ENCODE measurements at places on chromosomes 5 and 9.

GRCh38 chr9:109314011-109314531, 6.8 kb downstream of the EPB41L4B start:
- DNase-seq, result no peak

DNA sequence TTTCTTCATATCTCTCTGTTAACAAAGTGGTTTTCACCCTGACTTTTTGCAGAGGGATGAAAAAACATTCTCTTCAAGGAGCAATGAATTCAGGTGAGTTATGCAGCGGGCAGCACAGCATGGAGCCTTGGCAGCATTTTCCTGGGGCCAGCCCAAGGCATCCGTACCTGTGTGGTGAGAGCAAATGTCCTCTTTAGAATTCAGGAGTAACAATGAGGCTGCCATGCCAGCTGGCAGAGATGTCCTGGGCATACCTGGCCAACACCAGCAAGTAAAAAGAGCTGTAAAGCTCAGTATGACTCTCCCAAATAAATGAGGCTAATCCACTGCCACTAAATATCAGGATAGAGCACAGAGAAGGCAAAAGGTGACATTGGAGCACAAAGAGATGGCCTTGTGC, 277.6 kb upstream of the TRPC7 start:
- DNase-seq, result no peak

- DNase-seq, result no peak
Measured at GRCh38 chr5:97133101-97133500, 9.3 kb downstream of the LIX1 start.

GRCh38 chr9:122383992-122384461, 13.2 kb downstream of the PTGS1 start:
- no peak for DNase-seq

DNA sequence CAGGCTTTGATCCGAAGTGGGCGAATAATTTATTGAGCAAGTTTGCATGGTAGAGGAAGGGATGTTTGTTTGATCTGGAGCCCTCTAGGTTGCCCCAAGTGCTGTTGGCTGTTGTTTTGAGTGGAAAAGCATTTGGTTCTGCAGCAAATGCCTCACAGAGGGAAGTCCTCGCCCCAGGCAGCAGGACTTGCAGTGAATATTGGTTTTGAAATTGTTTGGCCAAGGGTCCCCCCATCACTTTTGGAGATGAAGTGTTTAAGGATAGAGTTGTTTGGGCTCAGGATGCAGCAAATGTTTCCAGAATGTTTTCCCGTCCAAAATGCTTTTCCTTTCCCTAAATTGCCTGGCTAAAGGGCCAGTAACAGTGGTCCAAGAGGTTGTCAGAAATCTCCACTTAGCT, 3.1 kb downstream of the JADE2 start:
- DNase-seq, result no peak

DNA sequence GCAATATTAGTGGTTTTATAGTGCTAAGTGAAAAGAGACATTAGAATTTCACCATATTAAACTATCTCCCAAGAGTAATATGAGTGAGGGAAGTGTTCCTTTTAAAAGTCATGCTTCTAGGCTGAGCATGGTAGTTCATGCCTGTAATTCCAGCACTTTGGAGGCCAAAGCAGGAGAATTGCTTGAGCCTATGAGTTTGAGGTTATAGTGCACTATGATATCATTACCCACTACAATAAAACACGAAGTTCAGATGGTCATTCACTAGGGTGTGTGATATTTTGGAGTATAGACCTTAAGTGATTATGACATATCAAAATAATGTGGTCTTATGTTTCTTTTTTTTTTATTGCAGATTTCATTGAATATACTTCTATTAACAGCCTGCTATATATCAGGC, 6.7 kb downstream of the KIF2A start:
- no peak for DNase-seq

DNA sequence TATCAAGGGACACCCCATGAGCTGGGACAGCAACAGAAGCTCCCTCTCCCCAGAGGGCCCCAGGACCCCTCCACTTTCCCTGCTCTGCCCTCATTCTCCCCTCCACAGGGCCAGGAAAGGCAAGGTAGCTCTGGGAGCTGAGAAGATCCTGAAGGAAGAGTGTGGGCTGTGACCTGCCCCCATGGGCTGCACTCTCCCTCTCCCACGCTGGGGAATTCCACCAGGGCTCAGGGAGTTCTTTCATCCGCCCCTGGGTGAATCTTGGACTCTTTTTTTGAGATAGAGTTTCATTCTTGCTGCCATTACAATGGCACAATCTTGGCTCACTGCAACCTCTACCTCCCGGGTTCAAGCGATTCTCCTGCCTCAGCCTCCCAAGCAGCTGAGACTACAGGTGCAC, 73.8 kb downstream of the C9orf50 start:
- DNase-seq, result no peak

DNA sequence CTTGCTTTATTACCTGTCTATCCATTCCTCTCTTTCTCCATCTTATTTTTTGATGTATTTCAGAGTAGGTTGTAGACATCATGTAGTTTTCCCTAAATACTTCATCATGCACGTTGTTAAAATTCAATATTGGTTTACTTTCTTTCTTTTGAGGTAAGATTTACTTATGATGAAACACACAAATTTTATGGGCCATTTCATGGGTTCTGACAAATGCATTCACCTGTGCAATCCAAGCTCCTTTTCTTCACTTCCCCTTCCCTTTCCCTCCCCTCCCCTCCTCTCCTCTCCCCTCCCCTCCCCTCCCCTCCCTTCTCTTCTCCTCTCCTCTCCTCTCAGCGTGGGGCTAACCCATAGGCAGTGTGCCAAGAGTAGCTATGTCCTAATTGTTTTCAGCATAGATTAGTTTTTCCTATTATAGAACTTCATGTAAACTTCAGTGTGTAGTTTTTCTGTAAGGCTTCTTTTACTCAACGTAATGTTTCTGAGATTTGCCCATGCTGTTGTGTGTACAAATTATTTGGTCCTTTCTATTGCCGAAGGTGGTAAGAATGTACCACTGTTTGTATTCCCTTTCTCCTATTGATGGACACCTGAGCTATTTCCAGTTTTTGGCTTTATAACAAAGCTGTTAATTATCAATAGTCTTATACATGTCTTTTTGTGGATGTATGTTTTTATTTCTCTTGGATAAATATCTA, 92.9 kb upstream of the CLINT1 start:
- no peak for DNase-seq

- DNase-seq, result no peak
Measured at GRCh38 chr5:73633060-73633459, 7.1 kb downstream of the ARHGEF28 start.

DNA sequence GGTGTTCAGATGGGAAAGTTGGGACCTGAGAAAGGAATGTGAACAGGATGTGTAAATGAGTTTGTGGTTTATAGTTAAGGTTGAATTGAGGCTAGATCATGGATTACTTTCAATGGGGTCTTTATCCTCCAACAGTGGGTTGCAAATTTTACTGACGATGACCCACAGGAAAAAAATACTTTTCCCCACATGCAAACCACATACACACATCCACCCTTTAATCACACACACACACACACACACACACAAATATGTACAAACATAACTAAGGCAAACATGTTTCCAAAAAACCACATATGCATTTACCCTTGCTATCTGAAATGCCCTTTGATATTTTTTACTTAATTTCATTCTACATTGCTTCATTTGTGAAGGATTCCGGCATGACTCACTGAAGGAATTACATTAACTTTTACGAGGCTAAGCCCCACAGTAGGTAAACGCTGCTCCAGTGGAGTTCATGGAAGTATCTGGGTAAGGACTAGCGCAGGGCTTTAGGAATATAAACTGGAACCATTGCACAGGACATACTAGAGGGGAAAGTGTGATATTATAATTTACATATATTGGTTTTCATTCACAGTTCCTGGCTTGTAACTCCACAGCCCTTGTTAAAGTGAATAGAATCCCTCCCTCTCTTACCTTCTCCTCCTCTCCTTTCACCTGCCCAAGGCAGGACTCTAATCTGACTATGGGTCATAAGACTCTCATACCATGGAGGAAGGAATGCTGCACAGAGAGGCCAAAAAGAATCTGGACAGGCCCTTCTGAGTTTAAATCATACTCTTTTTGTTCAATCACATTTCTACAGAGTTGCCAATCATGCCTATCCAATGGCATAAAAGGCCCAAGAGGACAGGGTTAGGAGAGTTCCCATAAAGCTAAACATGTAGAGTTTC, 8.5 kb upstream of the SPEF2 start:
- no peak for DNase-seq

DNA sequence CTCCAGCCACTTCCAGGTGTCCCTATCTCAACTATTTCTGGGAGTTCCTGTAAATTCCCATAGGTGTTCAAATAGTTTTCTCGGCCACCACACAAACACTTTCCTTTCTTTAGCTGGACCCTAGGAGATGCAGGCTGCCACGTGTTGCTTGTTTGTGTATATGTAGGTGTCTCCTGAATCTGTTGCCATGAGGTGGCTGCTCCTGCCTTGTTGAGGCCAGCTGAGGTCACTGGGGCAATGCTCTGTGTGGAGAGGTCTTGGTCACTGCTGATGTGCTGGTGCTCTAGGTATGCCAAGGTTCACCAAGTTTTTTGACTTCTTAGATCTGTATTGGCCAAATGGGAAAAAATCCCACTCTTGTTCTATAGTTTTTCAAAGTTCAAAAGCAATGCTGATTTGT, 132.5 kb upstream of the CHD1 start:
- DNase-seq, result no peak

DNA sequence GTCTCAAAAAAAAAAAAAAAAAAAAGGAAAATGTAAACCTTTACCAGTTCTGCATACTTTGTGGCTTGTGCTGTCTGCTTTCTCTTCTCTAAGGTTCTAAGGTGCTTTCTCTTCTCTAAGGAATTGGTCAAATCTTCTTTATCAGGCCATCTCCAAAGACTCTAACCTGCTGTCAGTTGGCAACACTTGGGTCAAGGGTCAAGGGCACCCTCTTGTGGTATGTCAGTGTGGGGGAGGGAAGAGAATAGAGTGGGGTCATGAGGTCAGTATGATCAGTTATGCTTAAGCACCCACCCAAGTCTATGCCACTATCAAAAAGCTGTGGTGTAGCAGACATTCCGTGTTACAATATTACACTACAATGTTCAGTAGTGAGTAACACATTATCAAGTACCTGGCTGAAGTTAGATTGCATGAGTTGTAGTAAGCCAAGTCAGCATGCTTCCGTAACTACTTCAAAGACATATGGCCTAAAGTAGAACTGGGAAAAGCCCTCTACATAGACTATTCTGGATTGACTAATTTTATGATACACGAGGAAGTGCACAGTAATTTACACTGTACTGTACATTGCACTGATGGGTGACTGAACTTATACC, 25.0 kb upstream of the CCL28 start:
- DNase-seq, result no peak

GRCh38 chr5:180006141-180006540, 65.4 kb downstream of the RNF130 start:
- no peak for DNase-seq

GRCh38 chr5:134124289-134125038, 10.0 kb downstream of the TCF7 start:
- DNase-seq, result no peak

- no peak for DNase-seq
Measured at GRCh38 chr5:5777013-5777412, 354.5 kb downstream of the ICE1 start.

DNA sequence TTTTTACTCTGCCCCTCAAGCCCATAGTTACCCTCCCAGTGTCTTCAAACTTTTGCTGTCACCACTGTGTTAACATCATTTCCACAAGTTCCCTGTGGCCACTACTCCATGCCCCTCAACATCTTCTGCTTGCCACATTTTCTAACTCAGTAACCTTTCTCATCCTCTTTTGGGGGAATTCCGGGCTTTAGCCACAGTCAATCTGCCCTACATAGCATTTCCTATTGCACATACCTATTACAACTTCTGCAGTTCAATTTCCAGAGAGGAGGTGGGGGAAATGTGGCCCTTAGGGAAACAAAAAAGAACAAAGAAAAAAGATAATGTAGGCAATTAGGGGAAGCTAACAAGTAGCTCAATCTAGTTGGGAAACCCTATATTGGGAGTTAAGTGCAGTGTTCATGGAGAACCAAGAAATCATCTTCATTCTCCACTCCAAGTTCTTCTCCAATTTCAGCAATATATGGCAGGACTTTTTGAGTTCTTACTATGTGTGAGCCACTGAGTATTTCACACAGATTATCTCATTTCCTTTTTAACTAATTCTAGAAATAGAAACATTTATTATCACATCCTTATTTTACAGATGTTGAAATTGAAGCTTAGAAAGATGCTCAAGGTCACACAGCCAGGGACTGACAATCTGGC, 40.2 kb upstream of the LPAR1 start:
- no peak for DNase-seq

DNA sequence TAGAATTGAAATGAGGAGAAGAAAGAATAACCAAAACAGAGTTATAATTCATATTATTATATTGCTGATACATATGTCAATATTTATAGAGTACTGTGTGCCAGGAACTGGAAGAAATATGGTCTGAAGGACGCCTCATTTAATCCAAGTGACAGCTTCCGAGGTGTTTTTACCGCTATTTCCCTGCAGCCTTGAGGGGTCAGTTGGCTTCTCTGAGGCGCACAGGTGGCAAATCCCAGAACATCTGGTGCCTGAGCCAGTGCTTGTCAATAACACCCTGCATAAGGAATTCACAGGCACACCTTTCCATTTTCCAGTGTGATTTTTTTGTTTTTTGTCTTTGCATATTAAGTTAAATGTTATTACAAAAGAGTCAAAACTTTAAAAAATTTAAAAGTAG, 43.3 kb upstream of the CTSL start:
- DNase-seq, result no peak

DNA sequence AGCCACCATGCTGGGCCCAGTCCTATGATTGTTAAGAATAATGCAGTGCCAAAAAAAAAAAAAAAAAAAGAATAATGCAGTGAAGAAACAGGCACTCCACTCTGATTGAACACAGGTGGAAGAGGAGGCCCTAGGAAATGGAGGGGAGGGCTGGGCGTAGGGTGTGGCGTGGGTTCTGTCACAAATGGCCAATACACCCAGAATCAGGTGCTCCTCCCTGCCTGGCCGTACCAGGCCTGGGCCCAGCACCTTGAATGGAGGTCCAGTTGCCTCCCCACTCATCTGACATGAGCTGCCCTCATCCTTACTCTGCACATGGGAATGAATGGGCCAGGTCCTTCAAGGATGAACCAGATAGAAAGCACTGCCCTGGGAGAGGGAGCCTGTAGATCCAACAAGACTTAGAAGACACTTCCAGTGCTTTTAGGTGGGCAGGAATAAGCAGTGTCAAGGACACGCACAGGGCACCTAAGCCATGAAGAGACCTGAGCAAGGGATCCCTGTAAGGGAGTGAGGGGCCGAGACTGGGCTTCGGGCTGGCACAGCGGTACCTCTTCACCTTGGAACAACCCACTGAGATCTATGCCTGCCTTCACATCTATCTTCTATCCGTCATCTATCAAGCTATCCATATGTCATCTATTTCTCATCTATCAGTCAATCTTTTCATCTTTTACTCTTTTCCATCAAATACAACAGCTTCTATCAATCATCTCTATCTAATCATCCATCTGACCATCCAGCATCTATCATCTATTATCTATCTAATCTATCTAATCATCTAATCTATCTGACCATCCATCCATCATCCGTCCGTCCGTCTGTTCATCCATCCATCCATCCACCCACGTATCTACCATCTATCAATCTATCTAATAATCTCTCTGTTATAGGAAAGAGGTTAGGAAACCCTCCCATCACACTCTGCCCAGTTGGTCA, 15.9 kb downstream of the NINJ1 start:
- peak; percentile 25 for DNase-seq

GRCh38 chr9:129146441-129146941, 31.6 kb downstream of the IER5L start:
- peak; percentile 66 for DNase-seq

GRCh38 chr5:29162297-29162696, 2031.2 kb upstream of the CDH6 start:
- DNase-seq, result no peak

- DNase-seq, result no peak
Measured at GRCh38 chr9:26077860-26078259, 399.6 kb upstream of the TUSC1 start.
